ENCODE measurements at places on chromosomes 13 and 19.
A peak's percentile ranks its signal among the peaks of the same experiment; 100 is the strongest.

- no peak for DNase-seq
Observed at GRCh38 chr13:77489566-77490337, 45.8 kb upstream of the SCEL start.

GRCh38 chr13:51636349-51636890, 52.2 kb downstream of the WDFY2 start:
- DNase-seq, result no peak

DNA sequence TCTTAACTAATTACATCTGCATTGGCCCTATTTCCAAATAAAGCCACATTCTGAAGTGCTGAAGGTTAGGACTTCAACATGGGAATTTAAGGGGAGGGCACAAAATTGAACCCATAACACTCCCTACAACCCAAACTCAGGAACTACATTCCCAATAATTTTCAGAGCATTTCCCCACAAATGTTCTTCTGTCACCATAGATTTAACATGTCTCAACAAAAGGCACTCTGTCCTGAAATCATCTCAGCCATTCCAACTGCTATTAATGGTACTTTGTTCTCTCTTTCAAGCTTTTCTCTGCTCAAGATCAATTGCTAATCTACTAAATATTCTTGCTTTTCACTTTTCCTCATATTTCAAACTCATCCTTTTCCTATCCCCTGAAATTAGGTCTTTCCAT, 74.0 kb upstream of the SOX1 start:
- DNase-seq, result no peak

DNA sequence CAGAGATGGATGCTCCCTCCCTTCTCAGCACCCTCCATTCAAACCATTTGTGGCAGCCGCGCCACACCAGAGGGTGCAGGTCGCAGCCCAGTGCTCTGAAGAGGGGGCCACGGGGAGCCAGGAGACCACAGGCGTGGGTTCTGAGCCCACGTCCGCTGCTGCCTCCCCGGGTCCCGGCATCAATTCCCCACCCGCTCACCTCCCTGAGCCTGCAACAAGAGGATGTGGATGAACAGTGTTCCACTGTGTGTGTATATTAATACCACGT, 120.1 kb upstream of the VSTM2B start:
- no peak for DNase-seq

- no peak for DNase-seq
Observed at GRCh38 chr19:51065221-51065960, 499 bp upstream of the KLK13 start.

- DNase-seq, result peak; percentile 90
Observed at GRCh38 chr19:517721-518597, 10.7 kb downstream of the TPGS1 start.

GRCh38 chr13:33353210-33353609, 67.7 kb upstream of the STARD13 start:
- DNase-seq, result no peak

GRCh38 chr13:112346173-112346898, 29.8 kb upstream of the SPACA7 start:
- DNase-seq, result peak; percentile 59

DNA sequence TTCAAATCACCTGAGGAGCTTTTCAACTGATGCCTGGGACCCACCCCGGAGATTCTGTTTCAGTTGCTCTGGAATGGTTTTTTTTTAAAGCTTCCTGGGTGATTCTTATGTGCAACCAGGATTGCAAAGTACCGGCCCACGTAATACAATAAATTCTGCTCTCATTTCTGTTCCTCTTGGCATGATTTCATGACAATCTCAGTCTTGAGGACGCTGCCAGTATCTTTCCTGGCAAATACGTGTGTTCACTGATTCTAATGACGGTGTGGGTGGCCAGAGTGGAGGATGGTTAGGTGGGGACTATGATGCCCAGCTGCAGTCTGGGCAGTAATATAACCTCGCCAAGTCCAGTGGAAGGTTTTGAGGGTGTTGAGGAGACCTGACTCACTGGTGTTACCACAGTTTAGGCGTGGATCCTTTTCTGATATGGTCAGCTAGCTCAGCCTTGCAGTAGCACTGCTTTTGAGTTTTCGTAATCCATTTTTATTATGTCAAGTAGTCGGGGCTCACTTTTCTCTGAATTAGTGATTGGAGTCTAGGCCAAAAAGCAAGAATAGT, 49.4 kb downstream of the FAM124A start:
- DNase-seq, result no peak

- no peak for DNase-seq
Observed at GRCh38 chr13:112693831-112694497, 4.1 kb downstream of the ATP11A start.
